KBM-7 (cell line): ENCODE measurements at places on chromosomes 13 and 19.

DNA sequence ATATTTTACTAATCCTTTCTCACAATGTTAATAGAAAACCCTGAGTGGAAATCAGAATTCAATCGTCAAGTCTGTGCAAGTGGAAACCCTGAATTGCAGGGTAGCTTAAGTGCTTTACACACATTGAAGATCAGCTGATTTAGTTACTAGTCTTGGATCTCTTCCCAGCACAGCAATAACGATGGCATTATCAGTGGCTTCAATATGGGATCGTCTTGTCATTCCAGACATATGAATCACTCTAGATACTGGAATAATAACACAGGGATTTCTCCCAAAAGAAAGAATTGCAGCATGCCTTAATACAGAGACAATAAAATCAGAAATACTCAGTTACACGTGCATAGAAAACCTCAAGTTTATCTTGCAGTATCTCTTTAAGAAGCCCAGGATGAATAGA, 12.6 kb upstream of the METTL21C start:
- no peak for DNase-seq

GRCh38 chr19:18390065-18390907, 4.3 kb downstream of the GDF15 start:
- DNase-seq = no peak

- no peak for DNase-seq
Measured at GRCh38 chr19:15390814-15391213, 11.2 kb upstream of the AKAP8 start.

DNA sequence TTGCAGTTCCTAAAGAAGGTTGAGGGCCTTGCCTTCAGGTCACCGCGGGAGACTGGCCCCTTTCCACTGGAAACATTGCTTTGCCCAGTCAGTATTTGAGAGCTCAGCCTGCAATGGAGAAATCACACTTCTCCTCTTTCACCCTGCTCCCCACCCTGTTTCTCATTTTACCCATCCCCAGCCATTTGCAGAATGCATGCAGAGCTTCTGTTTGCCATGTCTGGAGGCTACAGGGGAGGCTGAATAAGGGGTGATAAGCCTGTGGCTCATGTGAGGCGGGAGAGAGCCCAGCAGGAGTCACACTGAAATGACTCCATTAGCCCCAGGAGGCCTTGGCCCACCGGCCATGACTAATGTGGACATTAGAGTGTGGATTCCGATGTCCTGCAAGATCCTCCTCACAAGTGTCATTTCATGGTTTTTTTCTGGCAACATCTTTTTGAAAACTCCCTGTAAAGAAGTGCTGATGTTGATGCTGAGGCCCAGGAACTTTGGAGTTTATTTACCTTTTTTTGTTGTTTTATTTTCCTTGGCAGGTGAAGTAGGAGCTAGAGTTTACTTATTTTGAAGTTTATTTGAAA, 6.3 kb downstream of the SPINT2 start:
- DNase-seq = no peak

GRCh38 chr13:71611292-71611691, 255.7 kb downstream of the DACH1 start:
- DNase-seq = no peak

- no peak for DNase-seq
Measured at GRCh38 chr13:80903911-80904310, 563.0 kb upstream of the SPRY2 start.

DNA sequence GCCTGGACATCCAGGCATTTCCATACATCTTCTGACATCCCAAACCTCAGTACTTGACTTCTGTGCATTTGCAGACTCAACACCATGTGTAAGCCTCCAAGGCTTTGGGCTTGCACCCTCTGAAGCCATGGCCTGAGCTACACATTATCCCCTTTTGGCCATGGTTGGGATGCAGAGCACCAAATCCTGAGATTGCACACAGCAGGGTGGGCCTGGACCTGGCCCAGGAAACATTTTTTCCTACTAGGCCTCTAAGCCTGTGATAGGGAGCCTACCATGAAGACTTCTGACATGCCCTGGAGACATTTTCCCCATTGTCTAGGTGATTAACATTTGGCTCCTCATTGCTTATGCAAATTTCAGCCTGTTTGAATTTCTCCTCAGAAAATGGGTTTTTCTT, 853.4 kb upstream of the SPRY2 start:
- no peak for DNase-seq

DNA sequence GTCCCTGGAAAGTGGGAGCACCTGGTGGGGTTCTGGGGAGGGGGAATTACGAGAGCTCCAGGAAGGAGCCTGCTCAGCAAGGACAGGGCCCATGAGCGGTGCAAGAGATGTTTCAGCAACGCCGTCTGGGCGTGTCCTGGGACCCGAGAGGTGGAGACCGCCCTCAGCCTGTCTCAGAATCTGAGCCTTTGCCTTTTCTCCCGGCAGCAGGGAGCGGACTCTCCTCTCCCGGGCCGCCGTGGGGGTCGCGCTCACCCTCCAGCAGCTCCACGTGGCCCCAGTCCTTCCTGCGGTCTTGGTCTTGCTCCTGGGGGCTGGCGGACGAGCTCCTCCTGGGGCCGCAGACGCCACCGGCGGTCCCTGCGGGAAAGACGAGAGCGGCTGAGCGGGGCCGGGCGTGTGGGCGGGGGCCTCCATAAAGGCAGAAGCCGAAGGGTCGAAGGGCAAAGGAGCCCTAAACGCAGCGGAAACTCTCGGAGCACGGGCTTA, 714 bp downstream of the POLRMT start:
- peak; percentile 58 for DNase-seq

DNA sequence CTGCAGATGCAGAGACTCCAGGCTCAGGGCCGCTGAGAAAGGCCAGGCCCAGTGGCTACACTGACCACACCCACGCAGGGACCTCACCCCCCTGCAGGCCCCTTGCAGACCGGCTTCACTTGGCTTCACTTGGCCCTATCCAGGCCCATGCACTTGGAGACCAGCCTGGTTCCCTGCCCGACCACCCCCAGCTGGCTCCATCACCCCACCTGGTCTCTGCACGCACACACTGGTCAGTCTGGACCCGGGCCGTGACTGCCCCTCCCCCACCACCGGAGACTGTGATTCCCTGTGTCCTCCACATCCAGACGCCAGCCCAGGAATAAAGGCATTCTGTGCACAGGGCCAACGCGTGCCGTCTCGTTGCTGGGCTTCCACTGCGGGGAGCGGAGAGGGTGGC, 4.9 kb upstream of the EBI3 start:
- no peak for DNase-seq
